Activated naive CD8-positive, alpha-beta T cell treated with anti-CD3 and anti-CD28 coated beads for 36 hours (primary cell): ENCODE measurements at places on chromosomes 2 and 18.

DNA sequence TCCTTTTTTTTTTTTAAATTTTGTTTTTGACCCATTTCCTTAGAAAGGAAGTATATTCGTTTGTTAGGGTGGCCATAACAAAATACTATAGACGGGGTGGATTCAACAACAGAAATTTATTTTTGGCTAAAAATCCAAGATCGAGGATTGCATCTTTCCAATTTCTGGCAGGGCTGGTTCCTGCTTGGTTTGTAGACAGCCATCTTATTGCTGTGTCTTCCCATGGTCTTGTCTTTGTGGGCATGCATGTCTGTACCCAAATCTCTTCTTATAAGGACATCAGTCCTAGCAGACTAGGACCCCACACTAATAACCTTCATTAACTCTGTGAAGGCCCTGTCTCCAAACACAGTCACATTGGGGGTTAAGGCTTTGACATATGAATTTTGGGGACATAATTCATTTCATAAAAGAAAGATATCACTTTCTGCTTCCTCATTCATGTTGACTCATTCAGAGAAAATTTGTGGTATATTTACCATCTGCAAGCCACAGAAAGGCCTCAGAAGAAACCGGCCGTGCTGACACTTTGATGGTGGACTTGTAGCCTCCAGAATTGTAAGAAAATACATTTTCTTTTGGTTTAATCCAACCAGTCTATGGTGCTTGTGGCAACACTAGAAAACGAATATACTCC is 262.1 kb downstream of the LPIN1 start:
- H3K27me3 ChIP-seq = peaks cover 67% of the 10 kb centered on the region
- H3K4me1 ChIP-seq = peaks cover 39% of the 10 kb centered on the region
- peak; percentile 2 for DNase-seq
- H3K4me3 ChIP-seq = no peak overlapping the region

GRCh38 chr2:233051241-233052149 is 8.6 kb upstream of the INPP5D start:
- H3K27ac ChIP-seq = no peak overlapping the region
- H3K27me3 ChIP-seq = peaks cover 6% of the 10 kb centered on the region
- no peak overlapping the region for H3K4me3 ChIP-seq

DNA sequence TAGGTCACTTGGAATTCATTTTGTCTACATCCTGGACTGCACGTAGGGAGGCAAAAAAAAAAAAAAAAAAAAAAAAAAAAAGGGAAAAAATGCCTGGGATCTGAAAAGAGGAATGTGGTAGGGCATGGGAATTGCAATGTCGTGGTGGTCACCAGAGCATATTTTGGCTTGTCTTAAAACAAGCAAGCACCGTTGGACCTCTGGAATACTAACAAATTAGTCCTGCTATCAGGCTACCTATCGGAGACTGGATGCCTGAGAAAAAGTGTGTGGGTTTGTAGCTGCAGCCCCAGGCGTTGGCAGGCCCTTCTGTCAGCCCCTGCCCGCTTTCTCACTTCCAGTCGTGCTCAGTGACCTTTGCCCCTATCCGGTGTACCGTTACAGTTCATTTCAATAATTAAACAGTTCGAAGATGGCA is 588.5 kb upstream of the ZEB2 start:
- no peak for DNase-seq
- no peaks in the 10 kb centered on the region for H3K27me3 ChIP-seq
- no peak overlapping the region for H3K27ac ChIP-seq
- no peaks in the 10 kb centered on the region for H3K4me1 ChIP-seq
- no peaks in the 10 kb centered on the region for H3K36me3 ChIP-seq

DNA sequence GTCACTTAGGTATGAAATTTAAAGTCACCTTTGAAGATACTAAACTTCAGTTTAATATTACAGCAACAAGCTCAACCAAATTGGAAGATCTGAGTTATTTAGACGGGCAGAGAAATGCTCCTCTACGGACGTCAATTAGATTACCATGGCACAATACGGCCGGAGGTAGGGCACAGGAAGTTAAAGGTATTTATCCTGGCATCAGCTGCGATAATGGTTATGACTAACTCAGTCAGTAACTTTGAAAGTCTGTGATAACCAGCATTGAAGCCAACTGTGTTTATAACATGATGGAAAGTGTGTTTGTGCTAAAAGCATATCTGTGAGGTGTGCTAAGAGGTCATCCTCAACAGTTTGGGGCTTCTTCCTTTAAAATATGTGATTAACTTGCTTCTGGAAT is 117.3 kb downstream of the WDSUB1 start:
- H3K4me3 ChIP-seq = no peak overlapping the region
- no peak overlapping the region for H3K27ac ChIP-seq
- no peaks in the 10 kb centered on the region for H3K4me1 ChIP-seq
- no peak for DNase-seq
- H3K36me3 ChIP-seq = no peaks in the 10 kb centered on the region

DNA sequence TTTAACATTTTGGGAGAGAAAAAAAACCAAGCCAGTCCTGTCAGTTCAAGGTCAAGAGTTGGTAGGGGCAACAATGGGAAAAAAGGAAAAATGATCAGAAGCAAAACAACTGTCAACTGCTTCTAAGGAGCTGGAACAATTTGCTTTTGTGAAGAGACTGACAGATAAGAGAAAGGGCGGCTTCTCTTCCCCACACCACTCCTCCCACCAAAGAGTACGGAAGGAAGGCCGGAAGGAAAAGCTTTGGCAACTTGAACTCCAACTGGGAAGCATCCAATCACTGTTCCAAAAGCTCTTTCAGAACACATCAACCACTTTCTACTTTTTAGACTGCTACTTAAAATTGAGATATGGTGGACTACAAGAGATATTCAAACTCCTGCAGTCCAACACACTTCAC is 57.8 kb upstream of the NFU1 start:
- DNase-seq = no peak
- H3K4me3 ChIP-seq = no peak overlapping the region

GRCh38 chr2:46776687-46777327 is 138.8 kb downstream of the MCFD2 start:
- peaks cover 5% of the 10 kb centered on the region for H3K27me3 ChIP-seq
- no peaks in the 10 kb centered on the region for H3K36me3 ChIP-seq
- no peak overlapping the region for H3K27ac ChIP-seq
- peak; percentile 46 for DNase-seq

GRCh38 chr18:8050616-8051329 is 483.7 kb downstream of the PTPRM start:
- H3K4me3 ChIP-seq = no peak overlapping the region
- H3K27me3 ChIP-seq = peaks cover 3% of the 10 kb centered on the region
- H3K4me1 ChIP-seq = no peaks in the 10 kb centered on the region
- no peaks in the 10 kb centered on the region for H3K36me3 ChIP-seq
- no peak for DNase-seq

DNA sequence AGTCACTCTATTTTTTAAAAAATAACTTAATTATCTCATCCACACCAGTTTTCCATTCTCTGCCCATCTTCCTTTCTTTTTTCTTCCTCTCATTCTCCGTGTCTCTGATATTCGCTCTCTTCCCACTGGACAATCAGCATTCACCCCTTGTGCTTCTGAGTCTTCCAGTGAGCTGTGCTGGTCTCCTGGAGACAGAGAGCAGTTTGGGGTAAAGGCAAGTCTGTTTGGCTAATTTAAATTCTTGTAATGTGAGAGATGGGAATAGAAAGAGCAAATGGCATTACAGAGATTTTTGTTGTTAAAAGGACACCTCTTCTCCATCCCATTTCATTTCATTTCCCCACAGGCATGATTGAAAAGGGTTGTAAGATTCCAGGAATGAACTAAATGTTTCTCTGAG is 107.5 kb downstream of the DTNA start:
- peaks cover 3% of the 10 kb centered on the region for H3K27me3 ChIP-seq
- H3K4me1 ChIP-seq = no peaks in the 10 kb centered on the region
- H3K27ac ChIP-seq = no peak overlapping the region
- H3K36me3 ChIP-seq = no peaks in the 10 kb centered on the region
- no peak for DNase-seq

GRCh38 chr2:86315084-86315483 is 22.3 kb downstream of the REEP1 start:
- no peak overlapping the region for H3K27ac ChIP-seq
- H3K27me3 ChIP-seq = no peaks in the 10 kb centered on the region

- no peaks in the 10 kb centered on the region for H3K36me3 ChIP-seq
- H3K4me1 ChIP-seq = no peaks in the 10 kb centered on the region
- H3K27ac ChIP-seq = no peak overlapping the region
- no peak overlapping the region for H3K4me3 ChIP-seq
- DNase-seq = no peak
These were observed 69.0 kb upstream of the DDX18 start for GRCh38 chr2:117745537-117745936.

GRCh38 chr2:26523750-26524149 is 45.8 kb upstream of the OTOF start:
- H3K27ac ChIP-seq = no peak overlapping the region
- no peak for DNase-seq
- no peak overlapping the region for H3K4me3 ChIP-seq
- no peaks in the 10 kb centered on the region for H3K27me3 ChIP-seq

DNA sequence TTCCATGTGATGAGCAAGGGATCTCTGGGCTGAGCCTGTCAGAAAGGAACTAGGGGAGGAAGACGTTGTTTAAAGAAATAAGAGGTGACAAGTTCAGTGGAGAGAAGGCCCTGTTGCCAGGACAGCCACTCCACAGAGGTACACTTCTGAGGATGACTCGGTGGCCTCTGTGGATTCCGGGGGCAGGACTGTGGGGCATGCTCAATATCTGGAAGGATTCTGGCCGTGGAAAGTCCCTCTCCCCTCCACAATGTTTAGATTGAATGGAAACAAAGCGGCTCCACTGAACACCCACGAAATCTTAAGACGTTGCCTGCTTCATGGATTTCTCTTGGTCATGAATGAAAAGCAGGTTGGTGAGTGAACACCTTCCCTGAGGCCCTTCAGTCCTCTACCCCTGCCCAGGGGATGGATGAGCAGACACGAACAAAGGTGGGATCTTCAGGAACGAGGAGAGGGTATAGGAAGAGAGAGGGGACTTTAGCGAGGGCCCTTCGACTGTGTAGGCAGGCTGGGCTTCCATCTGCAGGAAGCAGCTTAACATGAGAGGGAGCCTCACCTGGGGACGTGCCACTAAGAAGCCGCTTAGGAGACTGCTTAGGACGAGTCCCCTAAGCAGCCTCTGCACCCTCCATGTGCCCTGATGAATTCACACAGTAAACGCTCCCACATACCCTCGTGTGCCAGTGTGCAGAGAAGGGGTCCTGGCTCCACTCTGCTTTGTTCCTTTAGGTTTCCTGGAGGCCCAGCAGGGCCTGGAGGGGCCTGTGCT is 1.9 kb downstream of the NTSR2 start:
- H3K4me1 ChIP-seq = peaks cover 2% of the 10 kb centered on the region
